ENCODE measurements at places on chromosomes 1 and 21.

- DNase-seq, result no peak
Observed at GRCh38 chr1:83588140-83588539, 410.8 kb downstream of the TTLL7 start.

- no peak for DNase-seq
Observed at GRCh38 chr1:1781526-1781903, 3.2 kb upstream of the NADK start.

GRCh38 chr1:21937034-21937371 is at the start of gene HSPG2:
HSPG2 (minus strand) TSS chr1:21937310; CDS start chr1:21937217, 93 bp downstream.
- no peak for DNase-seq

DNA sequence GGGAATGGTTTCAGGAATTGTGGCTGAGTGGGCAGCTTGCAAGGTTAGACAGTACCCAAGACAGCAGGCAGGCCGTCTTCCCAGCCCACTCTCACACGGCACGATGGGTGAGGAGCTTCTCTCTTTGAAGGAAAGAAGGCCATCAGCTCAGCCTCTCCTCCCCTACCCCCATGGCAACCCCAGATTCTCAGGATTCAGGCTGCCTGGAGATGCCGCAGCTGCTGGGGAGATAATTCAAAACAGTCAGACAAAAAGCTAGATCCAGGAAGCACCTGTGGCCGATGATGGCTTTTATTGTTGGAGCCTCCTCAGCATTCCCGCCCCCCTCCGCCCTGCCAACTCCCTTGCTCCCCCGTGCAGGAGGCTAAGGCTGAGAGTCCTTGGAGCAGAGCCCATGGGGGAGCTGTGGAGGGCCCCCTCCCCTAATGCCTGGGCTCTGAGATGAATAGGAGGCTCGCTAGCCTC is 220.5 kb downstream of the TRABD2B start:
- DNase-seq, result no peak

- no peak for DNase-seq
Observed at GRCh38 chr1:242219905-242220304, 221.0 kb upstream of the MAP1LC3C start.

DNA sequence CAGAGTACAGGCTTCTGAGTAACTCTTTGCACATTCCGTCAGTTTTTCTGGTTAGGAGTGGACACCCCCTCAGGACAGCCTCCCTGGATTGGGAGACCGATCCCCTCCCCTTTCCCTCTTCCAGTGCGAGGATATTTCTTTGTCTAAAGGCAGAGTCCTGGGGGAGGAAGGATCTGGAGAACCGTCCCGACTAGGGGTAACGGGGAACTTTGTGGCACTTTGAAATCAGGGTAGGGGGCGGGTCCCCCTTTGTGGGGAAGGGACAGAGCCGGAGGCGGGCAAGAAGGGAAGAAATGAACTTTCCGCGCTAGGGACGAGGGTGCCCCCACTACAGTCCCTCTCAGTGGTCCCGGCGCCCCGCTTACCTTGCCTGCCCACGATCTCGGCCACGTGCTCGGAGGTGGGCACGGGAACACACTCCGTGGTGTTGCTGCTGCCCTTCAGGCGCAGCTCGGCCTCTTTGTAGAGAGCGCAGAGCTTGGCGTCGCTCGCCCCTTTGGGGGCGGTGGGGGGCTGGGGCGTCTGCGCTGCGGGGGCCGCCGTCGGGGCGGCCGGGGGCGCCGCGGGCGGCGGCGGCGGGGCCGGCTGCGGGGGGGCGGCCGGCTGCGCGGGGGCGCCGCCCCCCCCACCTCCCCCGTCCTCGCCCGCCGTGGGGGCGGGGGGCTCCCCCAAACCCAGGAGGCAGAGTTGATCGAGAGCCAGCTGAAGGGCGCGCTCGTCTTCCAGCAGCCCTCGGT is 917 bp downstream of the MEX3A start:
- no peak for DNase-seq

DNA sequence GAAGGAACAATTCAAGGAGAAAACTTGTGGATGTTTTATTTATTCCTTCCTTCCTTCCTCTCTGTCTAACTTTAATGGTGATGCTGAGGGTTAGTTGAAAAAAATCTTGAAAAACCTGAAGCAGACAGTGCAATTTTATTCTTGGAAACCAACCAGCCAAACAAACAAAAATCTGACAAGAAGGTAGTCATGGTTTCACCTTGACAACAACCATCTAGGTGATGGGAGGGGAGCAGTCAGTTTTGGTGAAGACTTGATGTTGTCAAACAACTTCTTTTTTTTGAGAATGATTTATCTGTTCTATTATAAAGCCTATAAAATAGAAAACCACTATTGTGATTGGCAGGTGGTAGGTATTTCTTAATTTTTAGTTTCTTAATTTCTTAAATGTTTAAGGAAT is 92.4 kb upstream of the GPR88 start:
- no peak for DNase-seq

GRCh38 chr1:244067893-244068292 is 16.8 kb downstream of the ZBTB18 start:
- DNase-seq, result no peak

- DNase-seq, result no peak
Observed at GRCh38 chr1:174815474-174815908, 184.3 kb upstream of the CACYBP start.

DNA sequence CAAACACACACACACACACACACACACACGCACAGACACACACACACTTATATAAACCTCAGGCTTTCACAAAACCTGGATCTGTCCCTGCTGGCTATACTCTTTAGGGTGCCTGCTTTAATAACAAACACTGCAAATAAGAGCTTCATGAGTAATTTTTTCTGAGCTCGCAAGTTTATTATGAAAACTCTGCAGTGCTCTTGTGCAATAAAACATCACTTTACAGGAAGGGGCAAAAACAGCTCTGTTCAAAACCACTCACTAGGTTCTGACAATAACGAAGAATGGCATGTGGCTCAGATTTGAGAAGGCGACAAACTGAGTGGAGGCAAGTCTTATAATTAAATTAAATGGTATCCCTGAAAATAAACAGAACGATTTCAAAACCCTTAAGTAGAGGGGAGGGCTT is 42.6 kb upstream of the CTPS1 start:
- no peak for DNase-seq

DNA sequence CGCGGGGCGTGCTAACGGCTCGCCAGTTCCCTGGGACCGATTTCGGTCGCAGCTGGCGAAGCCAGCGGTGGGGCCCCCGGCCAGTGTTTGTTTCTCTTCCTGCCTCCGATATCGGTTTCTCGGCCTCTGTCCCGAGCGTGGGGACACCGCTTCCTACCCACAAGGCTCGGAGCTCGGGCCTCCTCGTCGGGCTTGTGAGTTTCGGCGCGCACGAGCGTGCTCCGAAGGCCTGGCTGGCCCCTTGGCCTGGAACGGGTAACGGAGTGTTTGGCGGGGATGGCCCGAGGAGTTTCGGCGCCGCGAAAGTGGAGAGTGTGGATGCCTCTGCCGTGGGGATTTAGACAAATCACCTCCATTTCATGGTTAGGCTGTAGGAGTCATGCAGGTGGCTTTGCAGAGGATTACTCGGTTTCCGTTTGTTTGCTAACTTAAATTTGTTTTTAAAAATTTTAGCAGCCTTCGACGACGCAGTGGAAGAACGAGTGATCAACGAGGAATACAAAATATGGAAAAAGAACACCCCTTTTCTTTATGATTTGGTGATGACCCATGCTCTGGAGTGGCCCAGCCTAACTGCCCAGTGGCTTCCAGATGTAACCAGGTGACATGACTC is 559 bp downstream of the RBBP4 start:
- no peak for DNase-seq

GRCh38 chr1:86105533-86105866 is 51.1 kb downstream of the COL24A1 start:
- DNase-seq, result no peak

DNA sequence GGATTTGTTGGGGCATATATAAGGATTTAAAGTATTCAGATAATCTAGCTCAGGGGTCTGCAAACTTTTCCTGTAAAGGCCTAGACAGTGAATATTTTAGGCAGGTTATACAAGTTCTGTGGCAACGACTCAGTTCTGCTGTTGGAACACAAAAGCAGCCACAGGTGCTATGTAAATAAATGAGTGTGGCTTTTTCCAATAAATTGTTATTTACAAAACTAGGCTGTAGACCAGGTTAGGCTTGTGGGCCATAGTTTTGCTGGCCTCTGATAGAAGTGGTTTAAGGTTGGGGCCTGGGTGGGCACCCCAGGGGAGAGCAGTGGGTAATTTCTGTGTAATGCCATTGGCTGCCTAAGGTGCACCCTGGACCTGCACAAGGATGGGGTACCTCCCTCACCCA is 16.9 kb upstream of the IGFN1 start:
- no peak for DNase-seq

- no peak for DNase-seq
Observed at GRCh38 chr1:228234921-228235320, 27.1 kb downstream of the OBSCN start.

- DNase-seq, result no peak
Observed at GRCh38 chr1:11930571-11931445, 3.7 kb upstream of the PLOD1 start.

DNA sequence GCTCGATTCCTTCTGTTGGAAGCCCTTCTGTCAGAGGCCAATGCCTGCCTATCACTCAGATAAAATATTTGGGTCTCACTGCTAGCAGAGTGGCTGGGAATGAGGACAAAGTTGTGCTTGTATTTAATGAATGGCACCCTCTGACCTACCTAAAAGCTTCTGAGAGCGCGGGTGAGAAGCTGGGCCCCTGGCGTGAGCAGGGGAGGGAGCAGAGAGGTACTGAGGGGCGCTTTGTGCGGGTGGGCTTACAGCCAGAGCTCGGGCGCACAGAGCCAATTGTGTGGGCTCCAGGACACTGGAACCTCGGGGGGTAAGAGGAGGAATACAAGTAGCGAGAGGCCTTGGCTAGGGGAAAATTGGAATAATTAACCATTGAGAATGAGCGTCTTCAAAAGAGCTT is 32.3 kb downstream of the PCAT6 start:
- DNase-seq, result no peak

- no peak for DNase-seq
Observed at GRCh38 chr1:40625476-40626382, 39.8 kb downstream of the RIMS3 start.

- DNase-seq, result no peak
Observed at GRCh38 chr1:188240772-188241406, 1412.1 kb downstream of the PLA2G4A start.

- DNase-seq, result no peak
Observed at GRCh38 chr1:47843781-47844557, 153.2 kb downstream of the TRABD2B start.

DNA sequence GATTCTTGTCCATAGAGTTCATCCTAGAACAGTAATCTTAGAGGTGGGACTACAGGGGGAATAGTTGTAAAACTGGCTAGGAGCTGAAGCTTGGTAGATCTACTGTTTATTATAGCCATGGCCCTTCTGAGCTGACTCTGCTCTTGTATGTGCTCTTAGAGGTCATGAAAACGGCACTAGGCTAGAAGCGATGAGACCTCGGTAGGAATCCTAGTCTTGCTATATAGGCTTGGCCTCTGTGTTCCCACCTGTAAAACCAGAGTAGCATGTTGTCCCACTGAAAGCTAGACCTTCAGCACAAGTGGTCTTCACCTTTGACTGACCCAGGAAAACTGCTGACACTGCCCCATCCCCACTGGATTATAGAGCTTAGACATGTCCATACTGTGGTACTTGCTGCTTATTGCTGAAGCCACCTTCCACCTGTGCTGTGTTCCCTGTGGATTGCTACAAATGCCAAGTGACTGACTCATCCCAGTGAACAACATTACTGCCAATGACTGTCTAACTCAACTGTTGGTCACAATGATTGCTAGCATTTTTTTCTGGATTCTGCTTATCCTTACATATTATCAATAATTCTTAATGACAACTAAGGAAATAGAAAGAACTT is 23.0 kb upstream of the PIGC start:
- DNase-seq, result no peak

- no peak for DNase-seq
Observed at GRCh38 chr1:56540467-56540866, 38.9 kb downstream of the PLPP3 start.

DNA sequence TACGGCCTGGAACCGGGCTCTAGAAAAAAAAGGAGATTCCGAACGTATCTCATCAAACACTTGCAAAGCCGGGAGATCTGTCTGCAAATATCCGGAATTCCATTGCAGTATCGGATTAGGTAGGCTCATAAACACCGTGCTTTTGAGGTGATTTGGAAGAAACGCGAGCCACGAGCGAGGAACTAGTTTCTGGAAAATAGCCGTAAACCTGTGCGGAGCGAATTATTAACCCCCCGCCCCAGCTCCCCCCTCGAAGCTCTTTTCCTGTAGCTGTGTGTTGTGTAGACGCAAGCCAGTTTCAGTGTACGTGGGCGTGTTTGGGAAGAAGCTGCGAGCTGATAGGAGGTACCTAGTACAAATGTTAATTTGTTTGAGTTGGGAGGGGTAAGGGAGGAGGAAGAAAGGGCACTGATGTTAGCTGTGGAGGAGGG is 1.1 kb downstream of the RALGPS2 start:
- DNase-seq, result no peak

DNA sequence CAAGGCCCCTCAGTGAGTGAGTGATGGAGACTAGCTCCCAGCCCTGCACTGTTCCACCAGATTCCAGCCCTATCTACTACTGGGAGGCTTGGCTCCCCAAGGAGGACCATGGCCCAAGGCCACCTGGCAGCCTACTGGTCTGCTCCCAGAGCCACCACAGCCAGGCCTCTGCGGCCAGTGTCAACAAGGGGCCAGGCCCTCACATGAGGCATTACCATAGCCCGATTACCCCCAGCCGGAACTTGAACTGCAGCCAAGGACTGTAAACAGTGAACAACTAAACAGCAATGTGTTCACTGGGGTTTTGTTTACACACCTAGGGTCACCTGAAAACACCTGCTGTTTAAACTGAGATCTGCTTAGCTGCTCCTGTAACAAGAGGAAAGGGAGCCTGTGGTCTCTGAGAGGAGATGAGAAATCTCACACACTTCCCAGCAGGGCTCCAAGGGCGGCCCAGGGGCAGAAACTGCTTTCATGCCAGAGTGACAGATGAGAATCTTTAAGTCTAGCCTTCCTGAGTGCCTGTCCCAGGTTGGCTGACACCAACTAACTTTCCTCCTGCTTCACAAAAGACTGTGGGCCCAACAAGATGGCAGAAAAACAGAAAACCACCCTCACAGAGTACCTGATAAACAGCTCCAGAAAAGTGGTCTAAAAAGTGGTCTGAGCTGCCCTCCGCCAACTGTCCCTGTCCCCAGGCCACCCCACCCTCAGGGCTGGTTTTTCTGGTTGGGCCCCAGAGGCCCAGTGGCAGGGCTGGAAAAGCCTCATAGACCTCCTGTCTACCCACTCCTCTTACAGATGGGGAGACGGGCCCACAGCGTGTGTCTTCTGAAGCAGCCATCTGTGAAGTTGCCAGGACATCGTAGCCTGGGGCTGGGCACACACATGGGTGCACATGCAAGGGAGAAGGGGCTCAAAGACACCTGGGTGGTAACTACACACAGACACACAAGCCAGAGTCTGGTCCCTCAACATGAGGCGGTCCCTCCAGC is 28.8 kb downstream of the MEF2D start:
- no peak for DNase-seq

- no peak for DNase-seq
Observed at GRCh38 chr21:17440969-17441368, 71.9 kb upstream of the CXADR start.

GRCh38 chr1:47934243-47934805 is 62.9 kb downstream of the TRABD2B start:
- no peak for DNase-seq

- DNase-seq, result no peak
Observed at GRCh38 chr1:163657719-163658118, 336.0 kb downstream of the NUF2 start.
